ENCODE measurements at places on chromosomes 4 and X.
A peak's percentile ranks its signal among the peaks of the same experiment; 100 is the strongest.

- DNase-seq: no peak
Observed at GRCh38 chr4:109011241-109012026, 248.6 kb upstream of the ETNPPL start.

GRCh38 chr4:120331486-120332370 lies 265.1 kb upstream of the MAD2L1 start:
- DNase-seq: no peak

- no peak for DNase-seq
Observed at GRCh38 chr4:61741327-61742096, 541.4 kb downstream of the ADGRL3 start.

DNA sequence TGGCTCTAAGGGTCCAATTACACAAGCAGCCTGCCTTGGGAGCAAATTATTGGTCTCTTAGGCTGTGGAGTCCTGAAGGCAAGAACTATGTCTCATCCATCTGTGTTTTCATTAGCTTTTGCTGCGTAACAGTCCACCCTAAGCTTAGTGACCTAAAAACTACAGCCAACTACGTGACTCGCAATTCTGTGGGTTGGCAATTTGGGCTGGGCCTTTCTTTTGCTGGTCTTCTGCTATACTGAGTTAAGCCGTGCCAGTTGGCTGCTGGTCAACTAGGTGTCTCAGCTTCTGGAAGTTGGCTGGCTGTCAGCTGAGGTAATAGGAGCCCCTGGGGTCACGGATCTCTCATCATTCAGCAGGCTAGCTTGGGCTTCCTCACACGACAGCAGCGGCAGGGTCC lies 205.6 kb upstream of the S100G start:
- DNase-seq: no peak

DNA sequence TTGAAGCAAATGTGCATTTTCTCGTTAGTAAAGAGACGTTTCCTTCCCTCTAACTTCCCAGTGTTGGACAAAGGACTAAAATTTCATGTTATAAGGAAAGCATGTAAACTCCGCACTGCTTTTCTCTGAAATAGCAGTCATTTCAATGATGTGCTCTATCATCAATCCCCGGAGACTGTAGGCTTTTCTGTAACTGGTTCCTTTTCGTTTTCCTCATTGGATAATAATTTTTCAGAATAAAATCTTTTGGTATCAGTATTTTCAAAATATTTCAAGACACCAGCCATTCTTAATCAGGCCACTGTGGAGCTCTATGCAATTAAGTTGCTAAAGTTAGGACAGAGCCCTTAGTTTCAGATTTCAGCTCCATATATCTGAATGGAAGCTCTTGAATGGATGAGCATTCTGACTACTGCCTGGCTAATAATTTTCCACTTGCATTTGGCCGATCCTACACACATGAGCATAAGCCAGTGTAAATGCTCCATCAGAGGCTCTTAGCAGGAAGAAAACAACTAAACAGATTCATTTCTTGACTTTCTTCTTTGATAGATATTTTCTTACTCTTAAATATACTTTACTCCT lies 157.7 kb downstream of the CHIC2 start:
- DNase-seq: no peak

DNA sequence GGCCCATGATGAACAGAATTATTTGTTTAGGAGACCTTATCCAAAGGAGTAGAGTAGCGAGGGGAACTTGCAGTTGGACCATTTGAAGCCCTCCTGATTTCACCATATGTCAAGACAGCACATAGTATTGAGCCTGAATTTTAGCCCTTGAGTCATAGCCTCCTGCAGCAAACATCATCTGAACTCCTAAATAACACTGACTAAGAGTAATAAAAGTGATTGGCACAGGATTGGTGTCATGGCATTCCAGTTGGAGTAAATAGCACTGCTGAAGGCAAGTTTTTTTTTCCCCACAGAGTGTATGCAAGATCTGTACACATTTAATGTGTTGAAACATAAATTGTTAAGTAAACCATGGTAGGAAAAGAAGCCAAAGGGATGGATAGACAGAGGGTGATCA lies 89.0 kb downstream of the COMMD8 start:
- no peak for DNase-seq

DNA sequence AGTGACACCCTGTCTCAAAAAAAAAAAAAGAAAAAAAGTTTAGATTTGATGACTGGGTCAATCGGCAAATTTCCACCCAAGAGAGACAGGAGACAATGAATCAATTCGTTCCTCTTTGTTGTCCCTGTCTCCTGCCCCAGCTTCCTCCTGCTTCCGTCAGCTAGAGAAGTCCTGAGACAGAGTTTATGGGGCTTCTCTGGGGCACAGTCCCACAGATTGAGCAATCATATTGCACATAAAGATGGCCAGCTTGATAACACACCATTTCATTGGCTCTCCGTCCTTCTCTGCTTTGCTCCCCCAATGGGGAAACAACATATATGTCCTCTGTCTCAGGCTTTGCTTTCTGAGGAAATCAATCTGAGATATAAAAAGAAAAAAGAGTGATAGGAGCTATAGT lies 78.4 kb upstream of the FUNDC1 start:
- DNase-seq: no peak

DNA sequence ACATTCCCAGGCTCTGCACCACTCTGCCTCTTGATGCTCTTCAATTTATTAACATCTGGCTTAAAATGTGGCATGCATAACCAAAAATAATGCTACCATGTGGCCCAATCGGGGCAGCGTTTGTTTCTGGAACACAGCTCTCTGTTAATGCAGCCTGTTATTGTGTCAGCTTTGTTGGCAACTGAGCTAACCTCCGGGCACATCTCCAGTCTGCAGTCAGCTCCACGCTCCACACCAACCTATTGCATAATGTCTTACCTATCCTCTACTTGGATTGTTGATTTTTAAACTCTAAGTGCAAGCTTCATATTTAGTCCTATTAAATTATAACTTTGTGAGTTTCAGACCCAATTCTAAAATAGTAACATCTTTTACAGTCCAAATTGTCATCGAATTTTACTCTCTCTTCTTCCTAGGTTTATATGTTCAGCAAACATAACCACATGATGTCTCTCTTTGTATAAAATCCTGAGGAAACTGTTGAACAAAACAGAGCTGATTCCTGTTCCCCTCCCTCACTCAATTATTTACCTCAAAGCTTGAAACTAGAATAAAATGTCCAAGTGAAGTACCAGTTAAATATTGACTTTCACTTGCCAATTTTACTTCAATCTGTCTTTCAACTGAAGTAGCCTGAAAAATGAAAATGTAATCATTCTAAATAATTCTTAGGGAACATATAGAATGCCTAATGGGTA lies 92.2 kb upstream of the RAPGEF2 start:
- DNase-seq: no peak

- no peak for DNase-seq
Observed at GRCh38 chr4:55372259-55372658, 23.5 kb upstream of the TMEM165 start.

DNA sequence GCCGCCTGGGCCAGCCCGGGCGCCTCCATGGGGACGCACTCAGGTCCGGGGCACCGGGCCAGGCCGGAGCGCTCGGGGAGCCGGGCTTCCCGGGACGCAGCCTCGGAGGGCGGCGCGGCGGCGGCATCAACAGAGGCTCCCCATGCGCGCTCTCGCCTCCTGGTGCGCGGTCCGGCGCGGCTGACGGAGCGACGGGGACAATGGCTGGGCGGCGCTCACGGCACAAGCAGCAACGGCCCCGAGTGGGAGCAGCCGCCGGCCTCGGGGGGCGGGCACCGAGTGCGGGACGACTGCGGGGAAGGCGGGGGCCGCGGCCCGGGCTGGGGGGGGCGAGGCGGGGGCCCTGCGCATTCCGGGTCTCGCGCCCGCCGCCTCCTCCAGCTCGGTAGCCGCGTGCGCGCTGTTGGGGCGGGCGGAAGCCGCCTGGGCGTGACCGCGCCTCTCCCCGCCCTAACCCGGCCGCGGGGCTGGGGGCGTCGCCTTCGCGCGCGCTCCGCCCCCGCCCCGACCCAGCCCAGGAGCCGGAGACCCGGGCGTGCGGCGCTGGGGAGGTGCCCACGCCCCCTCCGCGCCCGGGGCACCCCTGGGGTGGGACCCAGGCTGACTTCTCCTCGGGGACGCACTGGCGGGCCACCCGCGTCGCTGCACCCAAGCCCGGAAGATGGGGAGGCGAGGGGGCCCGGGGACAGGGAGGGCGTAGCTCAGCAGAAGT lies at the start of gene PRKX:
TSS of gene PRKX (minus strand) at position 425 of the 712 bp plus-strand sequence. CDS start at position 29, 396 bp downstream.
- DNase-seq: peak; percentile 43

- DNase-seq: no peak
Observed at GRCh38 chrX:57587062-57587461, 4.7 kb upstream of the ZXDB start.

GRCh38 chrX:81202456-81202819 lies 536 bp downstream of the SH3BGRL start:
- no peak for DNase-seq

DNA sequence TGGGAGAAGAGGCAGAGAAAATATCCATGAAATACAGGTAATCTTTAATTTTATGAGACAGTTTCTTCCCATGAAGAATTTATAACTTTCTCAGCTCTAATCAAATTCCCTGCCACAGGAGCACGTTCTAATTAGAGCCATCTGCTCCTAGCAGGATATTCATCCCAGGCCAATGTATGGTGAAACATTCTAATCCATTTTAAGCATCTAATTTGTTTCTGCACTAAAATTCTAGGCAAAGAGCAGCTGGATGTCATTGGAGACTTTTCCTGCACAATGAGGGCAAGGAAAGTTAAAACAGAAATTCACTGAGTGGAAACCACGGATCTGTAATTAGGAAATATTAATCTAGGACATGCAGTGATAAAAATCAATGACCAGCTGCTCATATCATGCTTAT lies 107.7 kb upstream of the ZFP42 start:
- no peak for DNase-seq

DNA sequence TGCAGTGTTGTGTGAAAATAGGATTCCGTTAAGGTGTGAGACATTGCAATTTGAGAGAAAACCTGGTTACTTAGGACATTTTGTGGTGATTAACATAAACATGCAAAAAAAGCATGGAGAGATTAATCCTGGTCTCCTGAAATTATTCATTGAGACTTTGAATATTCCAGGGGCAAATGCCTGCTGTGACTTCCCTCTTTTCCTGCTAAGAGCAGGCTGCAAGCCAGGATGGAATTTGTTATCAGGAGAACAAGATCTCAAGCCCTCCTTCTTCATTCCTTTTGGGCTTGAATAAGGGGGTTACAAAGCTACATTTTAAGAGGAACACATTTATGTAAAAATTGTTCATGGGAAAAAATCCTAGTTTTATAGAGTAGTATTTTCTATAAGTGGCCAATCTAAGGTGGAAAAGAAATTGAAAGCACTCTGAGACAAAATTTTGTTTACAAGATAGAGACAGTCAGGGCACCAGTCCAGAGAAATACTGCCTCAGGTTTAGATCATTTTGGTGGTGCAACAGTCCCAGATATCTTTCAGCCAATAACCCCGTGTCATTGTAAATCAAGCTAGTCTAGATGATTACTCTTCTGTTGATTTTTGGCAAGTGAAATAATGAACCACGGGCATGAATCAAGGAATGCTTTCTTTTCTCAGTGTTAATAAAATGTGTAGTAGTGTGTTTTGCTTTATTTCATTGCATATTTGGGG lies 1528.3 kb upstream of the AGA start:
- no peak for DNase-seq

DNA sequence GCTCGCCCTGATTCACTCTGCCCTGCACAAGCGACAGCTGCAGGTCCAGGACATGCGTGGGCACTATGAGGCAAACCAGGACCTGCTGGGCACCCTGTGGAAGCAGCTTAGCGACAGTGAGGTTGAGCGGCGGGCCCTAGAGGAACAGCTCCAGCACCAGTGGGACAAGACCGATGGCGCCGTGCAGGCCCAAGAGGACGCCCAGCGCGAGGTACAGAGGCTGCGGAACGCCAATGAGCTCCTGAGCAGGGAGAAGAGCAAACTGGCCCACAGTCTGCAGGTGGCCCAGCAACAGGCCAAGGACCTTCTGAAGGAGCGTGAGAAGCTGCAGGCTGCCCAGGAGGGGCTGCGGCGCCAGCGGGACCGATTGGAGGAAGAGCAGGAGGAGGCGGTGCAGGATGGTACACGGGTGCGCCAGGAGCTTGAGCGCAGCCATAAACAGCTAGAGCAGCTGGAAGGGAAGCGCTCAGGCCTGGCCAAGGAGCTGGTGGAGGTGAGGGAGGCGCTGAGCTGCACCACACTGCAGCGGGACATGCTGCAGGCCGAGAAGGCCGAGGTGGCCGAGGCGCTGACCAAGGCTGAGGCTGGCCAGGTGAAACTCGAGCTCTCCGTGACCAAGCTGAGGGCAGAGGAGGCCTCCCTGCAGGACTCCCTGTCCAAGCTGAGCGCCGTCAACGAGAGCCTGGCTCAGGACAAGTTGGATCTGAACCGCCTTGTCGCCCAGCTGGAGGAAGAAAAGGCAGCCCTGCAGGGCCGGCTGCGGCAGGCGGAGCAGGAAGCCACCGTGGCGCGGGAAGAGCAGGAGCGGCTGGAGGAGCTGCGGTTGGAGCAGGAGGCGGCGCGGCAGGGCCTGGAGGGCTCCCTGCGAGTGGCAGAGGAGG lies 12.8 kb downstream of the SMIM10L2A start:
- no peak for DNase-seq

DNA sequence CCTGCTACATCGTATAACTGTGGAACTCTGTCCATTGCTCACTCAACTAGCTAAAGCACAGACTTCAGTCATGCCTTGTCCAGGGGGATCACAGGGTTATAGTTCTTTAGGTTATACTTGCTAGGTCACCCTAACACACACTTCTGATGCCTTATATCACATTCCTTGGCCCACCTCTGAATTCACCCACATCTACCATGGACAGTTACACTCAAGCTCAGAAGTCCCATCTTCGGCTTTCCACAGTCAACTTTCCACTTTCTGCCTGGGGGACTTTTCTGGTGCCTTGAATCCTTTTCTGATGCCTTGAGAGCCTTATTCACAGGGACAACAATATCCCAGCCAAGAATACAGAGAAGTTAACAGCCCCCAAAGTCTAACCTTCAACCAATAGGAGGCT lies 129.2 kb upstream of the MAOA start:
- DNase-seq: no peak

GRCh38 chr4:111652236-111652635 lies 493.0 kb upstream of the FAM241A start:
- DNase-seq: no peak

DNA sequence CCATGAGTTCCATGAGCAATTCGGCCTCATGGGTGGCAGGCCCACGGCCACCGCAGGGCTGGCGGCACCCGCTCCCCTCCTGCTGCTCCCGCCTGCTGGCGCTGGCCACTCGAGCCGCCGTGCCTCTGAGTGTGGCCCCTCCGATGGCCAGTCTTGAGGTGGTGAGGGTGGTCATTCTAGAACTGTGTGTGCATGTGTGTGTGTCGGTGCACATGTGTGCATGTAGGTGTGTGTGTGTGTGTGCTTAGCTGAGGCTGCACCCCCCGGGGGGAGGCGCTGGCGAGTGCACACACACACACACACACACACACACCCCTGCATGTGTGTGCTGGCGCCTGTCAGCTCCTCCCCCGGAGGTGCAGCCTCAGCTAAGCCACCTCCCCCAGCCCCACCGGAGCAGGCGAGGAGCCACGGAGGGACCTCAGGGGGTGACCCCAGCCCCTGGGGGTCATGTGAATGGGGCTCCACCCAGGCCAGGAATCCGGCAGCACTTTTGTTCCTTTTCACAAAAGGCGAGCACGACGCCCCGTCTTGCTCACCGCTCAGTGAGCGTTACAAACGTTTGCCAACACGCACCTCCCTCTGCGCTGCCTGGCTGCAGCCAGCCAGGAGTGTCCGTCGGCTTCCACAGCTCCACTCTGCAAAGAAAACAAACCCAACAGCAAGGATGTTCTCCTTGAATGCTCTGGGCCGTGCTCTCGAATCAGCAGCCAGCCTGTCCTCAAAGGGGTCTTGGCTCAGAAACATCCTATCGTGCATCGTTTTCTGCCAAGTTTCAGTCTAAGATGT lies 29.9 kb downstream of the FGFRL1 start:
- DNase-seq: no peak

- DNase-seq: no peak
Observed at GRCh38 chrX:19195243-19195610, 73.0 kb upstream of the ADGRG2 start.

Measured in activated CD8-positive, alpha-beta memory T cell treated with anti-CD3 and anti-CD28 coated beads for 1 hour (primary cell).